ENCODE measurements at places on chromosomes 2 and 18.

DNA sequence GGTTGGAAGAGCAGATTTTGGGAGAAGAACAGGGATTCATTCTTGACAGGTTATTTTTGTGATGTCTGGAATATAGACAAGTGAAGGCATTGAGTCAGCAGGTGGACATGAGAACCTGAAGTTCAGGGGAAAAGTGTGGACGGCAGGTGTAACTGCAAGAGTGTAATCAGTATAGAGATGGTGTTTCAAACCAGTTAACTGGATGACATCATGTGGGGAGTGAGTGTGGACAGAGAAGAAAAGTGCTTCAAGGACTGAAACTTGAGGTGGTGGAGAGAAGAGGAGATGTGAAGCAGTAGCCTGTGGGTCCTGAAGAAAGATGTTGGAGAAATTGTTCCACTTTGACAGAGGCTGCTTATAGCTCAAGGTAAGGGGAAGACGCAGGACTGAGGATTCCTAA, 7.1 kb downstream of the IL1RL1 start:
- no peak overlapping the region for H3K4me3 ChIP-seq
- DNase-seq, result no peak
- no peaks in the 10 kb centered on the region for H3K27me3 ChIP-seq
- no peaks in the 10 kb centered on the region for H3K4me1 ChIP-seq

DNA sequence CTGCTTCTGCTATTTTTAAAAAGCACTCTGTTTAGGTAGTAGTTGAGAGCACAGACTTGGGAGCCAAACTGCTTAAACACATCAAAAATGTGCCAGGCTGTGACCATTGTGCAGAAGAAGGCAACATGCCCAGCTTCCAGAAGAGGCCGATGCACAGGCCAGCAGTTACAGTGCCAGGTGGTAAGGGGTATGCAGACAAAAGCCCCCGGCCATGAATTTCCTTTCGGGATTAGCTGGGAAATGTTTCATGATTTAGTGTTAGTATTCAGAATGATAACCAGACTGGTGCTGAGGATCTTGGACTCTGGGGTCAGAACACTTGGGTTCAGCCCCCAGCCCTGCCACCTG, 40.0 kb upstream of the ATG16L1 start:
- no peaks in the 10 kb centered on the region for H3K27me3 ChIP-seq
- H3K36me3 ChIP-seq, result no peaks in the 10 kb centered on the region
- H3K27ac ChIP-seq, result peak overlapping the region; percentile 40
- no peak for DNase-seq
- H3K4me1 ChIP-seq, result peaks cover 40% of the 10 kb centered on the region

DNA sequence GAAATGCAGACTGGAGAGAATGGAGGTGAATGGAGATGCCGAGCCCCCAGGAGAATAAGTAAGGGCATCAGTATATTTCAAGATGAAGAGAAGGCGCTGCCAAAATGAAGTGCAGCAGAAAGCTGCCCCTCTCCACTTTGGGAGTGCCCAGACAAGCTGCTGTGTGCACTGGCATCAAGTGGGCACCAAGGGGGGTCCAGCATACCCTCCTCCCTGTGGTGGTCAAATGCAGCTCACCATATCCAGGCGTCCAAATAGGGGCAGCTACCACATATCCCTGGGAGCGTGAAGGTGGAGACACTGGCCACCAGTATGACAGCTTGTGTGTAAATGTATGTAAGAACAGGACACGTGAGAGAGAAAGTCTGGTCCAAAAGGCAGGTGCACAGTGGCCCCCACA, 236.6 kb downstream of the KLHL29 start:
- DNase-seq, result no peak
- peak overlapping the region; percentile 86 for H3K27ac ChIP-seq
- peaks cover 50% of the 10 kb centered on the region for H3K4me1 ChIP-seq
- H3K36me3 ChIP-seq, result no peaks in the 10 kb centered on the region
- no peak overlapping the region for H3K4me3 ChIP-seq

DNA sequence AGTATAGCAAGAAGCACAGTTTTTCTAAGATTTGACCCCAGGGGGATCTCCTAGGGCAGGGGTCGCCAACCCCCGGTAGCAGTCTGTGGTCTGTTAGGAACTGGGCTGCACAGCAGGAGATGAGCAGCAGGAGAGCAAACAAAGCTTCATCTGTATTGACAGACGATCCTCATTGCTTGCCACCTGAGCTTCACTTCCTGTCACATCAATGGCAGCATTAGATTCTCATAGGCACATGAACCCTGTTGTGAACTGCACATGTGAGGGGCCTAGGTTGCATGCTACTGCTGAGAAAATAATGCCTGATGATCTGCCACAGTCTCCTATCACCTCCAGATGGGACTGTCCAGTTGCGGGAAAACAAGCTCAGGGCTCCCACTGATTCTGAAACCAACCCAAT, 136.2 kb downstream of the RGPD3 start:
- H3K4me1 ChIP-seq, result no peaks in the 10 kb centered on the region
- H3K27me3 ChIP-seq, result no peaks in the 10 kb centered on the region

DNA sequence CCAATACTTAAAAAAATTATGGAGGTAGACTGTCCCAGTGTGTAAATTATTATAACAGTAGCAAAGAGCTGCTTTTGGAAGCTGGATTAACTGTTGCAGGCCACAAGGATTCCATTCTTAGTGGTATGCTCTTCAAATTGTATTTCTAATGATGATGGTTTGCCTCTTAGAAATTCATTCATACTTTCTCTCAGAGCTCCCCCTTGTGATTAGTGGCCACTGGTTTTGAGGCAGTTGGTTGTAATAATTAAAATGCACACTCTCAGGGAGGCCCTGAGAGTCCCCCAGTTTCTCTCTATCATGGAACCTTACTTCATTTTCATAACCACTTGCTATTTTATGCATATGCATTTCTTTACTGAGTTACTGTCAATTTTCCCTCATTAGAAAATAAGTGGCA, 122.5 kb downstream of the PLA2R1 start:
- no peaks in the 10 kb centered on the region for H3K36me3 ChIP-seq
- no peak overlapping the region for H3K4me3 ChIP-seq
- no peaks in the 10 kb centered on the region for H3K4me1 ChIP-seq
- no peak overlapping the region for H3K27ac ChIP-seq
- H3K27me3 ChIP-seq, result no peaks in the 10 kb centered on the region

- no peaks in the 10 kb centered on the region for H3K4me1 ChIP-seq
- H3K36me3 ChIP-seq, result no peaks in the 10 kb centered on the region
- no peak overlapping the region for H3K27ac ChIP-seq
- DNase-seq, result no peak
- no peak overlapping the region for H3K4me3 ChIP-seq
Observed at GRCh38 chr2:116718451-116718850, 1096.0 kb upstream of the DDX18 start.

- H3K27ac ChIP-seq, result no peak overlapping the region
- DNase-seq, result no peak
- peaks cover 23% of the 10 kb centered on the region for H3K36me3 ChIP-seq
- H3K27me3 ChIP-seq, result no peaks in the 10 kb centered on the region
- H3K4me1 ChIP-seq, result peaks cover 15% of the 10 kb centered on the region
Observed at GRCh38 chr2:235047171-235048160, 95.6 kb downstream of the SH3BP4 start.

- no peak overlapping the region for H3K27ac ChIP-seq
- H3K4me1 ChIP-seq, result no peaks in the 10 kb centered on the region
- H3K4me3 ChIP-seq, result no peak overlapping the region
- DNase-seq, result no peak
- no peaks in the 10 kb centered on the region for H3K27me3 ChIP-seq
- H3K36me3 ChIP-seq, result no peaks in the 10 kb centered on the region
Observed at GRCh38 chr2:60873381-60873780, 8.0 kb upstream of the REL start.
